ENCODE measurements at places on chromosomes 3 and 15.

- no peak for DNase-seq
Observed at GRCh38 chr15:38745126-38745525, 180.5 kb upstream of the RASGRP1 start.

GRCh38 chr3:134625885-134626741, 24.7 kb downstream of the KY start:
- no peak for DNase-seq

DNA sequence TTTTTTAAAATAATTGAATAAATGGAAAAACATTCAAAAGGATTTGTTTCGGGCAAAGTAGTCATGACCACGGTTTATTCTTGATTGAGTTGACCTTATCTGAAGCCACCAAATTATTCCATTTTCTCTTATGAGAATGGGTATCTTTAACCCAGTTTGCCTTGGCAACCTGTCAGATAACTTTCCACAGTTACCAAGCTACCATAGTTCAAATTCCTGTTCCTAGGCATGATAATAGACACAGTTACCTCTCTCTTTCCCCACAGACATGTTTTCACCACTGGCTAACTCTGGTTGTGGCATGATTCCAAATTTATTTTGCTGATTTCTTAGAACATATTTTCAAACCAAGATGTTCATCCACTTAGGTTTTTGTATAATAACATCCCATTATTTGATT, 84.9 kb downstream of the NECTIN3 start:
- DNase-seq, result no peak

DNA sequence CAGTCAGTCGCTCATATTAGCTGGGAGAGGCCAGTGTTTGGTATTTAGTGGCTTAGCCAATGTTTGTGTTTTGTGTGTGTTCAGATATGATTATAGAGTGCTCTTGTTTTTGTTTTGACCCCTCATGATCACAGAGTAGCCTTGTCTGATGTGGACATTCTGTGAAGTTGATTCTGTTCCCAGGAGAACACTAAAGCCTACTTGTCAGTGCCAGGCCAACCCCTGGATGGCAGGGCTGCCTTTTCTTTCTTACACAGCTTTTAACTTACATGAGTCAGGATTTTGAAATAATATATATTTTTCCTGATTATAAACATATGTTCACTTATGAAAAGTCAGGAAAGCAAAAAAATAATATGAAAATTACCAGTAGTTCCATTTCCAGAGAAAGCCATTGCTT, 11.9 kb downstream of the CFAP161 start:
- DNase-seq, result no peak

- DNase-seq, result no peak
Observed at GRCh38 chr15:85008474-85009260, 27.0 kb downstream of the PDE8A start.

DNA sequence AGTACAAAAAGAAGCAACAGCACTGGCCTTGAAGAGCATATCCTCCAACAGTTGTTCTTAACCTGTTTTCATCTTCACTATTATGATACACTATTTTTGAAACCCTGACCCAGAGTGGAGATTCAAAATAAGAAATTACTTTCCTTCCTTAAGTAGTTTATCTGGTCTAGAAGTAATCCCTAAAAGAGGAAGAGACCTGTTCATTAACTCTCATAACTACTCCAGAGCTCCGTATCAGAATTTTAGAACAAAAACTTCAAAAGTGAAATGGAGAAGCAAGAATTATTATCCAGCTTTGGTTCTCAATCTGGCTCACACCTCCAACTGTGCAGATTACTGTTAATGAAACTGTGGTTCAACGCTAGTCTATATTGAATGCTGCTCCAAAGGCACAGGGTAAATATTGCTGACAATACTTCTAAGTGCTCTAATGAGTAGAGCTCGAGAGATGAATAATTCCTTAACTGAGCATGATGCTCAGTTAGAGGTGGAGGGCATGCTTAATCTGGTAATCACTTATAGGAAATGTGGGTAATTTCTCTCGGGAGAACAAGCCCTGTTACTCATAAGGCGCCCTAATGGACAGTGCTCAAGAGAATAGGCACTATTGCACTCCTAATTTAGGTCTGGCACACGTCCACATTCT, 5.2 kb downstream of the LCMT2 start:
- DNase-seq, result no peak

DNA sequence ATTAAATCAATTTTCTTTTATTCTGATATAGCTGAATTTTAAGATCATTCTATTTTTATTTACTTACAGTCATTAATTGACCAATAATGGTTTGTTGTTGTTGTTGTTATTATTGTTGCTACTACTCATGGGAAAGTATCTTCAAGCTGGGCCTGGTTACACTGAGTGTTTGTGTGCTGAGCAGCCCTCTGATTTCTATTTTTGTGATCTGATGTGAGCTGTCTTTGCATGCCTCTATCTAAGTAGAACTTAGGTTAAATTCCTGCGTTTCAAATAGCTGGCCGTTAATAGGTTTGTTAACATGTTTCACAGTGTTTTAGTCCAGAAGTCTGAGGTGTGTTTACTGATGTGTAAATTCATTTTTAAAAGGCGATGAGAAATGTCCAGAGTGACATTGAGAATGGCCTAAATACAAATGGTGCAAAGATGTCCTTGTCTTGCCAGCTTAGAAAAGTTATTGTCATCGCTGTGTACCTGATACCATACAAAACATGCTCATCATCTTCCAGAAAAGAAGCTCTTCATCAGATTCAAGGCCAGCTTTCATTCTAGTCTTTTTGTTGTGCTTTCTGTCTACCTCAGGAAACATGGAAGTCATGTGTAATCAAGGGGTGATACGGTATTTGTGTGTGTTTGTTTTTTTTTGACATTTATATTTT, 15.8 kb downstream of the ARIH2 start:
- DNase-seq, result no peak

DNA sequence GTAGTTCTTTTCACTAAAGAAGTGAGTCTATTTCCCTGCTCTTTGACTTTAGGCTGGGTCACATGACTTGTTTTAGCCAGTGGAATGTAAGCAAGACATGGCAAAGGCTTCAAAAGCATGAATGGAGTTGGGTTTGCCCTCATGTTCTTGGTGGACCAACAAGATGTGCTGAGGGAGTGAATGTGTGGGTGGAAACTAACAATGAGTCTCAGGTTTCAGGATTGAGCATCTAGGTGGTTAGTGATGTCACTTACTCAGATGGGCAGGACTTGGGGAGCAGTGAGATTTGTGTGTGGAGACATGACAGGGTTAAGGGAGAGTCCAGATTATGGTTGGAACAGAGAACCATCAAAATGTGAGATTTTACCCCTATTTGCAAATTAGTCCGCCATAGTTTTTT, 181.4 kb upstream of the UBE2E1 start:
- DNase-seq, result no peak

DNA sequence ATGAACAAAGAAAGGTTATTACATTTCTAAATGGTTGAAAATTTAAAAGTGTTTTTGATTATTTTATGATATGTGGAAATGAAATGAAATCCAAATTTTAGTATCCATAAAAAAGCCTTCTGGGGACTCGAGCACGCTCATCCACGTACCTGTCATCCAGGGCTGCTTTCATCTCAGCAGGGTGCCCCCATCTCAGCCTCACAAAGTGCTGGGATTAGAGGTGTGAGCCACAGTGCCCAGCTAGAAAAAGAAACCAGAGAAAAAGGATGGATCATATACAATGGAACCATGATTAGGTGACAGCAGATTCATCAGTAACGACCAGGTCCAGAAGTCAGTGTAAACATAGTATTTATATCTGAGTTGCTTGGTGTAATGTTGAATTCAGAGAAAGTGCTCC, 49.7 kb downstream of the STARD5 start:
- DNase-seq, result no peak

GRCh38 chr3:102180280-102180931, 254.4 kb upstream of the ZPLD1 start:
- peak; percentile 82 for DNase-seq

DNA sequence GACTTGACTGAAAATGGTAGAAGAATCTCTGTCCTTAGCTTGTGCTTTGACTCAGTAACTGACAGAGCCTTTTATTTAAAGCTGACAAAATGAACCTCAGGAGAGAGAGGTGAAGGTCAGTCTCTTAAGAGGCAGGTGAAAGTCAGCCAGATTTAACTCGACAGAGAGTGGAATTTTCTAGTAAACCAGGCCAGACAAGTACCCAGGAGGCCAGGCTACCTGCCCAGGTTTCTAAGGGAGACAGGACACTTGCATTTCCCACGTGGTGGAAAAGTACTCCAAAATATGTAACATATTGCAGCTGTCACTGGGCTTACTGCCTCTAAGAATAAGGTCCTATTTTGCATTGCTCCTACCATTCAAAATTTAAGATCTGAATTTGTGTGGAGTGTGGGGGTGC, 167.9 kb downstream of the FMN1 start:
- no peak for DNase-seq

- peak; percentile 88 for DNase-seq
Observed at GRCh38 chr15:47466357-47466756, 250.9 kb upstream of the SEMA6D start.

DNA sequence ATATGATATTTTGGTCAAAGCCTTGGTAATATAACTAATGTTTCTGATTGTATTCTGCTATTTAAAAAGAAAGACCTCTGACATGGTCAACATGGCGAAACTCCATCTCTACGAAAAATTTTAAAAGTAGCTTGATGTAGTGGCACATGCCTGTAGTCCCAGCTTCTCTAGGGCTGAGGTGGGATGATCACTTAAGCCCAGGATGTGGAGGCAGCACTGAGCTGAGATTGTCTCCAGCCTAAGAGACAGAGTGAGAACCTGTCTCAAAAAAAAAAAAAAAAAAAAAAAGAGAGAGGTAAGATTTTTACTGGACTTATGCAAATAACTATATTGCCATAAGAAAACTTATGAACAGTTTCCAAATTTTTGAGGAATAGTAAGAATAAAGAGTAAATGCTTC, 30.5 kb upstream of the SLC27A2 start:
- no peak for DNase-seq

GRCh38 chr3:44342176-44342790, 3.7 kb downstream of the TCAIM start:
- no peak for DNase-seq

DNA sequence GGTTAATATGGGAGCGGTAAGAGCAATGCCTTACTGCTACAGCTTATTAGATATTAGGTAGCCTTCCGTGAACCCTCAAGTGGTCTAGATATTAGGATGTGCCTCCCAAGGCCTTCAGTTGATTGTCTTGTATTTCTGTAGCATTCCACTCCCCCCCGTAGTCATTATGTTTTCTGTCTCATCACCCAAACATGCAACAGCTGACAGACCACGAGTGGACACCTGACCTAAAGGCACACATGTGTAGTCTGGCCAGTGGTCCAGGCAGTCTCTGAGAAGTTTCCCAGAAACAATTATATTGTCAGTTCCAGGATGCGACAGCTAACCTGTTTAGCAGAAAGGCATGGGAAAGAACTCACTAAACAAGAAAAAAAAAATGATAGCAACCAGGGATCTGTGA, 1000.9 kb downstream of the AGBL1 start:
- DNase-seq, result no peak

DNA sequence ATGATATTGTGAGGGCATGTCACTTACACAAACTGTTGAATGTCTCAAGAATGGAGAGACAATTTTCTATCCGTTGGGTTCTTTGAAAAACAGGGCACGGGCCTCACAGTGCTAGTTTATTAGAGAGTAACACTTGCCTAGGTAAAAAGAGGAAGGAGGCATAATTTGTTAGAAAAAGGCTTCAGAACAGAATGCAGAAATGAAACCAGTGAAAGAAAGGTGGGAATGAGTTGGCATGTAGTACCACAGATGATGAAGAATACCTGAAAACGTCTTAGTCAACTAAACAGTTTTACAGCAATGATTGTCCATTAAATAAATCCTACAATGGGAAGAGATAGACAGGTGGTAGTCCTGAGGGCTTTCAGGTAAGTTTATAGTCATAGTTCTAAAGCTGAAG, 1399.7 kb upstream of the CADM2 start:
- DNase-seq, result no peak

- DNase-seq, result peak; percentile 95
Observed at GRCh38 chr3:87206070-87206469, 21.0 kb upstream of the CHMP2B start.

- DNase-seq, result no peak
Observed at GRCh38 chr3:37813403-37813802, 48.3 kb upstream of the CTDSPL start.

GRCh38 chr15:23734862-23735261, 47.8 kb upstream of the NDN start:
- DNase-seq, result no peak

GRCh38 chr3:141649871-141650270, 88.2 kb upstream of the RNF7 start:
- DNase-seq, result no peak

DNA sequence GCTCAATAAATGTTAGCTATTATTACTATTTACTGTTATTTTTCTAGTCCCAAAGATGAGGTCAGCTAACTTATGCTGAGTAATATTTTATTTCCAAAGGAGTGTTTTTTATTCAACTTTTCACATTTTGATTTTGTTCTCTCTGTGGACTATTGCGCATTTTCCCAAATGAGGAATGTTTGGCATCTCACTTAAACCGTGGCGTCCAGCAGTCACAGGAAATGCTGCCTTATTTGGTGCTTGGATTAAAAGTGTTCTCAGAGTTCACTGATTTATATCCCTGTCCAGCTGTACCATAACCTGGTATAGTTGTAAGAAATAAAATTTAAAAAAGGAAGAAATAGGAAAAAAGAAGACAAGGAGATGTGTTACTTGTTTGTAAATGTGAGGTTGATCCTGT, 166.8 kb downstream of the THSD4 start:
- no peak for DNase-seq

DNA sequence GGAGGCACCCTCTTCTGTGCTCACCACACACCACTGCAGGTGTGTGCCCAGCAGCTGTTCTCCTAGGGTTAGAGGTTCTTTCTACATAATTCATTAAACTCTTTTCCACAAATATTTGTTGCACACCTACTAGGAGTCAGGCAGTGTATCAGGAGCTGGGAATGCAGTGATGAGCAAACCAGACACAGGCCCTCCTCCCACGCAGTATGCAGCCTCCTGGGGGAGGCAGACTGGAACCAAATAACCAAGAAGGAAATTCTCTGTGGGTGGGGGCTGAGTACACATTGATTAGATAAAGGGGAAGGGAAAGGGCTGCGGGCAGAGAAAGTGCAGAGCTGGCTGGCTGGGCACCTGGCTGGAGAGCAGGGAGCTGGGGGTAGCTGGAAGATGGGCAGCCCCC, 18.5 kb upstream of the C3orf22 start:
- no peak for DNase-seq

- no peak for DNase-seq
Observed at GRCh38 chr3:113676261-113676660, 20.2 kb downstream of the USF3 start.

DNA sequence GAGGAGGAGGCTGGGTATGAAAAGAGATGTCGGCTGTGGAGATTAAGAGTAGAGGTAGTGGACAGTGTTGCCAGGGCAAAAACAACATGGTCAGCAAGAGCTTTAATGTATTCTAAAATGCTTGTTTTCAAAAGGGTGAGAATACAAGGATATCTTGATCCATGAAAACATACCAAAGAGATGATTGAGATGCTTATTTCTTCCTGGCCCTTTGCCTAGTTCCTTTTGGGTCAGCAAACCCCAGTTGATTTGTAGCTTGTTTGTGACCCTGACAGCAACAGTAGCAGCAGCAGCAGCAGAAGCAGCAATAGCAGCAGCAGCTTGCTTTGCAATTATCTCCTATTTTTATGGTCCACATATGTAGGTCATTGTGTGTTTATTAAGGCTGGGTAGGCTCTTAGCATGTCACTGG, 337.3 kb downstream of the LPP start:
- no peak for DNase-seq

All from foreskin keratinocyte (primary cell).